ENCODE measurements at places on chromosomes 6 and 20. TPM values are rescaled to one million over a fixed set of nuclear protein-coding genes. Genes with fewer than 3 reads are reported as not detected.
A peak's percentile ranks its signal among the peaks of the same experiment; 100 is the strongest.

DNA sequence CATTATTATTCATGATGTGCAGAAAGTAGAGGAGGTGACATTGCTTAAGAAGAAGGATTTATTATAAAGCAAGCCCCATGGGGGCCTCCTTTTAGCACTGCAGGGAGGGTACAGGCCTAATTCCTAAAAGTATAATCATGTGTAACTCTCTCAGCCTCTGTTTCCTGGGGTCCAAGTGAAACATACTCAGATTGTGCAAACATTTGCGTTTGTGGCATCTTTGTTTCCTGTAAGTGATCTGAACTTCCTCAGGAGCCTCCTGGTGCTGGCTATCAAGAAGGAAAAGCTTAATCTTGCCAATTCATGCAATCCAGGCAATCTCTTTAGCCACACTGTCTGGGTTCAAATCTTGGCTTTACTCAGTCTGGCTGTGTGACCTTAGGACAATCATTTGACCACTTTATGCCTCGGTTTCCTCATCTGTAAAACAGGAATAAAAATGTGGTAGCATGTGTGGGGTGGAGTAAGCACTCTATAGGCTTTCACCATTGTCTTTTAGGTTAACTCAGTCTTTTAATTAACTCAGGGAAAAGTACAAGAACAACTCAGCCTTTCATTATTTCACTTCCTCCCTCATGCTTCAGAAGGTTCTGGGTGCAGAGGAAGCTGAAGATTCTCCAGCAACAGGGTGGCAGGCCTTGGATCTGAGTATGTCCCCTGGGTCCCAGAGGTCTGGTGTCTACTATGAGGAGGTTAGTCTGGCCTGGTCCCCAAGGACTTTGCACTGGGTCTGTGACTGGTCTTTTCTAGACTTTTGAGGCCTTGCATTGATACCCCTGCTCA is 831 bp upstream of the SIRPB2 start:
- no peak overlapping the region for H3K4me3 ChIP-seq
- H3K27ac ChIP-seq = no peak overlapping the region
- DNase-seq = no peak

GRCh38 chr6:36752187-36752885 is 54.7 kb downstream of the RAB44 start:
- no peaks in the 10 kb centered on the region for H3K36me3 ChIP-seq
- no peaks in the 10 kb centered on the region for H3K4me1 ChIP-seq
- no peaks in the 10 kb centered on the region for H3K27me3 ChIP-seq
- no peak overlapping the region for H3K27ac ChIP-seq
- no peak for DNase-seq

DNA sequence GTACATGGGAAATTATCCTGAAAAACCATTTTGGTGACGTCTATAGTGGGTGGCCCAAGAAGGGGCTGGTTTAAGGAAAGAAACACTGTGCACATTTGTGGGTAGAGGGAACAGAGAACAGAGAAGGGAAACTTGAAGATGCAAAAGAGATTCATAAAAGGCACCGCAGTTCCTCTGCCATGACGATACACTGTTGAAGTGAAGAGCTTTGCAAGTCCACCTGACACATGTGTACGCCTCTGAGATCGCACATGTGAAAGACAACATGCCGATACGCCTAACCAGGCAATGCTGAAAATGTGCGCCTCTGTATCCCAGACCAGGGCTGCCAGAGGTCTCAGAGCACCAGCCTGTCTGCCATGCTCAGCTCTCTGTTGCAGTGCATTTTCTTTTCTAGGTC is 180.9 kb downstream of the KIF16B start:
- no peak overlapping the region for H3K4me3 ChIP-seq
- no peak for DNase-seq
- peaks cover 7% of the 10 kb centered on the region for H3K36me3 ChIP-seq
- no peaks in the 10 kb centered on the region for H3K27me3 ChIP-seq
- H3K27ac ChIP-seq = no peak overlapping the region
- H3K4me1 ChIP-seq = peaks cover under 1% of the 10 kb centered on the region

DNA sequence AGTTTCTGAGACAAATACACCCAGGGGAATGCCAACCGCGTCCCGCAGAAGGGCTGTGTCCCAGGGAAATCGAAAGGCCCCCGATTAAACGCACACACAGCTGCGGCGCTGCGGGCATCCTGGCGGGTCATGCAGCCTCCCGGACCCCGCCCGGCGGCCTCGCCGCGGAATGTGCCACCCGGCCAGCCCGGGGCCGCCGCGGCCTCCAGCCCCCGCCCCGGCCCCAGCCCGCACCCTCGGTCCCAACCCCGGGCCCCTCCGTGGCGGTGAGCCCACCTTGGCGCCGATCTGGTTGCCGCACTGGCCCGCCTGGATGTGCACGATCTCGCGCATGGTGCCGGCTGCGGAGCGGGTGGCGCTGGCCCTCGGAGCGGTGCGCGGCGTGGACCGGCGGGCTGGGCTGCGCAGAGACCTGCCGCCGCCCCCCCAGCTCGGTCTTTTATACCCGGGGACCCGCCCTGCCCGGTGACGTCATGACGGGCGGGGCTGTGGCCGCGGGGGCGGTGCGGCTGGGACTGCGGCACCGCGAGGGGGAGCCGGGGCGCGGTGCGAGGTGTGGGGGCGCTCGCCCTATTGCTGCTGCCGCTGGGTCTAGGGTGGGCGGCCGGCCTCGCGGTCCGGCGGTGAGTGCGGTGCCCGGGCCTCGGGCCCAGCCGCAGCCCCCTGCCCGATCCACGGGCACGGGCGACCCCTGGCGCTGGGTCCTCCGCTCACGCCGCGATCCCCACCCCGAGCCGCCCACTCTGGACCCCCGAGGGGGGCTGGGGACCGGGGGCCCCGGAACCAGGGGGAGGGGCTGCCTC is at the start of gene TUBB2A:
TUBB2A (minus strand) TSS at position 414 of the 803 bp plus-strand sequence; CDS start at position 333, 81 bp downstream.
- DNase-seq = no peak
- peak within 1 kb of the TSS; percentile 90 for H3K4me3 ChIP-seq
- peaks cover 40% of the 10 kb centered on the region for H3K4me1 ChIP-seq
- no peaks in the 10 kb centered on the region for H3K27me3 ChIP-seq

GRCh38 chr6:53673162-53673727 is 7.7 kb upstream of the KLHL31 start:
- H3K27me3 ChIP-seq = no peaks in the 10 kb centered on the region
- no peaks in the 10 kb centered on the region for H3K36me3 ChIP-seq
- H3K4me1 ChIP-seq = peaks cover 22% of the 10 kb centered on the region
- peak overlapping the region; percentile 86 for H3K27ac ChIP-seq

- H3K4me3 ChIP-seq = peak overlapping the region; percentile 98
- peak overlapping the region; percentile 94 for H3K27ac ChIP-seq
- peaks cover 8% of the 10 kb centered on the region for H3K36me3 ChIP-seq
- H3K4me1 ChIP-seq = peaks cover 50% of the 10 kb centered on the region
- DNase-seq = no peak
Observed at GRCh38 chr20:46710153-46710913, 884 bp downstream of the SLC2A10 start.

- peaks cover 3% of the 10 kb centered on the region for H3K36me3 ChIP-seq
- no peaks in the 10 kb centered on the region for H3K4me1 ChIP-seq
Observed at GRCh38 chr20:46179862-46180261, 61.7 kb downstream of the CD40 start.

- H3K27ac ChIP-seq = no peak overlapping the region
- DNase-seq = no peak
- H3K4me3 ChIP-seq = no peak overlapping the region
- peaks cover 8% of the 10 kb centered on the region for H3K4me1 ChIP-seq
Observed at GRCh38 chr6:4491501-4492260, 284.5 kb upstream of the CDYL start.

GRCh38 chr20:4328541-4328940 is 313.2 kb upstream of the RNF24 start:
- H3K4me3 ChIP-seq = no peak overlapping the region
- H3K4me1 ChIP-seq = no peaks in the 10 kb centered on the region
- H3K27me3 ChIP-seq = peaks cover 13% of the 10 kb centered on the region
- H3K27ac ChIP-seq = no peak overlapping the region

GRCh38 chr20:6058684-6059295 is 4.9 kb upstream of the LRRN4 start:
- DNase-seq = no peak
- H3K27ac ChIP-seq = no peak overlapping the region
- H3K4me3 ChIP-seq = no peak overlapping the region
- H3K36me3 ChIP-seq = no peaks in the 10 kb centered on the region
- peaks cover 5% of the 10 kb centered on the region for H3K4me1 ChIP-seq

- no peak overlapping the region for H3K4me3 ChIP-seq
- H3K4me1 ChIP-seq = peaks cover 24% of the 10 kb centered on the region
- no peak for DNase-seq
- H3K27me3 ChIP-seq = no peaks in the 10 kb centered on the region
Observed at GRCh38 chr6:11868392-11868791, 89.8 kb upstream of the ADTRP start.

- H3K4me3 ChIP-seq = peak within 1 kb of the TSS; percentile 88
- peak within 1 kb of the TSS; percentile 96 for H3K27ac ChIP-seq
- H3K4me1 ChIP-seq = peaks cover 21% of the 10 kb centered on the region
- peak; percentile 92 for DNase-seq
Observed at GRCh38 chr6:148746363-148747144, at the start of gene UST. TSS of gene UST (plus strand) at chr6:148747030. CDS start at chr6:148747431, 401 bp downstream.

The SLC17A9 gene
- total RNA-seq = 0.24 TPM

DNA sequence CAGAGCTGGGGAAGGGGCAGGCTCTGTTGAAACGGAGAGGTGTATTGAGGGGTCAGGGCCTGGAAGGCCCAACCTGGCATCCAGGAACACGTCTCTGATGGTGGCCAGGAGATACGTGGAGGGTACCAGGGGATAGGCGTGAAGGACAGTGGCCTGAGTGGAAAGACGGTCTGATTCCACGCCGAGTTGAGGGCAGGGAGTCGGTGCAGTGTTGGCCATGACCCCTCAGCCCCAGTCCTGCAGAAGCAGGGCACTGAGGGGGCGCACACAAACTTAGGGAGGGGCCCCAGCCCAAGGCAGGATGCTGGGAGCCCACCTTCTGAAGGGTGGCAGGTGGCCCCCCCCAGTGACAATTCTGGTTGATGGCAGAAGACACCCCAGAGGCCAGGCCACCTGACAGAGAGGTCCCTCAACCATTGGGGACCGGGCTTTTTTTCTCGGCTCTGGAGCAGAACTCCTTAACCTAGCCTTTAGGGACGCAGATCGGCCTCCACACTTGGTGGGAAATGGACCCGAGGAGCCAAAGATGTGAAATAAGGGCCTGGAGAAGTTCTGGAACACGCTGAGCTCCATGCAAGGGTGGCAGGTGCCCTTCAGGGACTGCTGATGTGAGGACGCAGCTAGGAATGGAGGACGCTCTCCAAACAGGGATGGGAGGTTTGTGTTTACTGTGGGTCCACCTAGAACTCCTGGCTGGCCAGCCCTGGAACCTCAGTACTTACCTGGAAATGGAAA is 91.0 kb downstream of the TMEM242 start:
- DNase-seq = no peak
- H3K36me3 ChIP-seq = peaks cover 4% of the 10 kb centered on the region
- peaks cover 22% of the 10 kb centered on the region for H3K4me1 ChIP-seq
- H3K4me3 ChIP-seq = no peak overlapping the region
- peaks cover 7% of the 10 kb centered on the region for H3K27me3 ChIP-seq
- no peak overlapping the region for H3K27ac ChIP-seq

- H3K36me3 ChIP-seq = peaks cover 5% of the 10 kb centered on the region
- no peak for DNase-seq
- no peak overlapping the region for H3K4me3 ChIP-seq
- peaks cover 32% of the 10 kb centered on the region for H3K4me1 ChIP-seq
- no peaks in the 10 kb centered on the region for H3K27me3 ChIP-seq
Observed at GRCh38 chr6:17688481-17688880, 18.2 kb downstream of the NUP153 start.

The CDSN gene
- total RNA-seq = not detected

The RFX6 gene
- not detected for total RNA-seq

GRCh38 chr6:129615496-129615895 is 94.5 kb downstream of the ARHGAP18 start:
- H3K36me3 ChIP-seq = peaks cover 3% of the 10 kb centered on the region
- H3K4me3 ChIP-seq = no peak overlapping the region
- no peak for DNase-seq
- no peak overlapping the region for H3K27ac ChIP-seq
- H3K4me1 ChIP-seq = peaks cover 8% of the 10 kb centered on the region

The TMEM200A gene
- 12.4 TPM for total RNA-seq

The CTAGE9 gene
- not detected for total RNA-seq

DNA sequence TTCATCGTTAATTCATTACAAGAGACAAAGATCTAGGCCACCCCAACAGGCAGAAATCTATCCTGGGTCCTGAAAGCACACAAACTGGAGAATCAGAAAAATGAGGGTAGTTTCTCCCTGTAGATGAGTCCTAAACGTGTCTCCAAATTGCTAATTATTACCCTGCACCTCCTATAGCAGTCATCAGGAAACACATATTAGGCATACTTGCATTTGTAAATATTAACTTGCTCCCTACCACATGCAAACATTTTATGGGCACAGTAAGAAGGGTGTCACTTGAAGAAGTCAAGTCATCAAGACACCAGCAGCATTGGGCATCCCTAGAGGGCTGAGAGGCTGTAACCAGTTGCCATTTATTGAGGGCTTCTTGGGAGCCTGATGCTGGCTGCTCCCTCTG is 17.9 kb upstream of the SIRPB1 start:
- H3K27ac ChIP-seq = no peak overlapping the region
- no peaks in the 10 kb centered on the region for H3K27me3 ChIP-seq
- H3K4me1 ChIP-seq = no peaks in the 10 kb centered on the region
- no peak for DNase-seq
- no peaks in the 10 kb centered on the region for H3K36me3 ChIP-seq

DNA sequence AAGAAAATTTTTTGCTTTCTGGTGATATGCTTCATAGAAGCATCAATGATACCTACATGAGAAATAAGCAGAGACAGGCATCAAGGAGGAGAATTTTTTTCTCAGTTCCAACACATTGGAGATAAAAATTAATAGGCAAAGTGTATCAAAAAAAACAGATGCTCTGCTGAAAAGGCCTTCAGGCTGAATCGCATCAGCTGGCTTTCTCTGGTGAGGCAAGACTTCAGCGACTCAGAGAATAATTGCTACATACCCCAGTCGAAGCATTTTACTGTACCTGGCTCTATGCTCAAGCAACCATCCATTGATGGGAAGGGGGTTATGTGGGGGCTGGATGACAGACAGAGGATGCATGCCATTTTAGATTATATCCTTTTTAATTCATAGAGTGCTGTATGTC is 415.1 kb downstream of the TFAP2A start:
- H3K27ac ChIP-seq = no peak overlapping the region
- no peaks in the 10 kb centered on the region for H3K27me3 ChIP-seq
- no peak overlapping the region for H3K4me3 ChIP-seq
- H3K4me1 ChIP-seq = no peaks in the 10 kb centered on the region
- DNase-seq = no peak
- H3K36me3 ChIP-seq = no peaks in the 10 kb centered on the region

DNA sequence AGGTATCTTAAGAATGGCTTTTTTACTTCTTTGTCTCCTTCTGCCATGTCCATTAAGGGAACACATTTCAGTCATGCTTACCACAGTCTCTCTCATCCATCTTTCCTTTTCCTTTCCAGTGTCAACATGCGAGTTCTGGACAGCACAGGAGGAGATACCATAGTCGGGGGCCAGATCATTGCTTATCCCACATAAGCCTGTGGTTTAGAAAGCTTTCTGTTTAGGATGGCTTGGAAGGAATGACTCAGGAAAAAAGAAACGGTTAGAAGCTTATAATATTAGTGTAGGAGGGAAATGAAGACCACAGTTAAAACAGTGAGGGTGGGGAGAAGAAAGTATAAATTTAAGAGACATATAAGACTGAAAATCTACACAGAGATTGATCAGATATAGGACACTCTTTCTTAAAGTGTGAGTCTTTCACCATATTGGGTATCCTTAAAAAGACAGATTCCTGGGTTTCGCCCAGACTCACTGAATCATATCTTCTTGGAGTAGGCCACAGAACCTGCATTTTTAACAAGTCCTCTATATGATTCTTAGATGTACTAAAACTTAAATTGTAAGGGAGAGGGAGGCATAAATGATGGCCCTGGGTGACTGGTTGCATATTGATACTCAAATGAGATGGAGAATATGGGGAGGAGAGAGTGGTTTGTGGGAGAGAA is 36.1 kb downstream of the DSE start:
- no peaks in the 10 kb centered on the region for H3K27me3 ChIP-seq
- peak overlapping the region; percentile 83 for H3K27ac ChIP-seq
- H3K4me3 ChIP-seq = peak overlapping the region; percentile 11
- DNase-seq = no peak

The HSPA1L gene
- total RNA-seq = 1.5 TPM

The NOX3 gene
- not detected for total RNA-seq

The BTBD3 gene
- 21.6 TPM for total RNA-seq
